Liver (tissue), 10 donors: ENCODE measurements at places on chromosomes 12 and 14.
A peak's percentile ranks its signal among the peaks of the same experiment; 100 is the strongest.

GRCh38 chr14:56138928-56139327 is 20.7 kb downstream of the PELI2 start:
- DNase-seq, result no peak

DNA sequence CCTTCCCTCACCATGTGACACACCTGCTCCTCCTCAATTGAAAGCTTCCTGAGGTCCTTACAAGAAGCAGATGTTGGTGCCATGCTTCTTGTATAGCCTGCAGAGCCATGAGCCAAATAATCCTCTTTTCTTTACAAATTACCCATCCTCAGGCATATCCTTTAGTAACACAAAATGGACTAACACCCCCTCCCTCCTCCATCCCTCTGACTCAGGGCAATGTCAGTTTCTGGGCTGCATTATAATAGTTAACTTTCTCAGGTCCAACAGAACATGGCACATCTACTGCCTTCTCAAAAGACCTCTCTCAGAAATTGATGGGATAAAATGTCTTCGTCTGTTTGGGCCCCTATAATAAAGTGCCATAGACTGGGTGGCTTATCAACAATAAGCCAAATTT is 287.0 kb downstream of the DPF3 start:
- no peak for DNase-seq

GRCh38 chr14:103688441-103688840 is 26.8 kb downstream of the XRCC3 start:
- DNase-seq, result no peak

GRCh38 chr14:84670796-84671195 is 859.1 kb upstream of the FLRT2 start:
- DNase-seq, result no peak

DNA sequence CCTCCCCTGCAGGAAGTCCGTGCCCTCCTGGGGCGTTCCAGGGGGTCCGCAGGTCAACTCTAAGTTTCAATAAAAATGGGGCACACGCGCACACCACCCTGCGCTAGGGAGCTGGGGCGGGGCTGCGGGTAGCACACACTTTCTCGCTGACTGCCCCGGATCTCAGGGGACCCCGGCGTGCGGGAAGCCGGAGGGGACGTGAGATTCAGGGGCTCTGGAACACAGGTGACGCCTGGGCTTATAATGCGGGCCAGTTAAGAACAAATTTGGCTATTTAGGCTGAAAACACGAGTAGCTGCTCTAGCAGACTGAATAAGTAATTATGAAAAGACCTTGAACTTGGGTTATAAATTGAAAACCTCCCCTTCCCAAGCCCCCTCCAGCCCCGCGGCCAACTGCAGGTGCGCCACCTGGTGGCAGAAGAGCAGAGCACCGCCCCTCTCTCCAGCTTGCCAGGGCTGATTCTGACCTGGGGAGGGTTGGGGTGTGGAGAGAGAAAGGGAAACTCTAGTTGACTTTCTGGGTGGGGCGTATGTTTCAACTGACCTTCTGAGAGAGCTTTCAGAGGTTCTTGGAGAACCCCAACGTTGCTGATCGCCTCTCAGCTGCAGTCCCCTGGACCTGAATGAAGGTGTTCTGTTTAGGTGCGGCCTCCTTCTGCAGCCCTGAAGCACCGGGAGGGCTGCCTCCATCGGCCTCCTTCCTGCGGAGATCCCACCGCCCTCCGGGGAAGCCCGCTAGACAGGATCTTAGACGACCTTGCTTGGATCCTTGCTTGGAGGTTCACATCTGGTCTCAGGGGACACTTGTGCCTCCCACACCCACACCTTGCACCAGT is 118.4 kb upstream of the EVL start:
- DNase-seq, result peak; percentile 60

DNA sequence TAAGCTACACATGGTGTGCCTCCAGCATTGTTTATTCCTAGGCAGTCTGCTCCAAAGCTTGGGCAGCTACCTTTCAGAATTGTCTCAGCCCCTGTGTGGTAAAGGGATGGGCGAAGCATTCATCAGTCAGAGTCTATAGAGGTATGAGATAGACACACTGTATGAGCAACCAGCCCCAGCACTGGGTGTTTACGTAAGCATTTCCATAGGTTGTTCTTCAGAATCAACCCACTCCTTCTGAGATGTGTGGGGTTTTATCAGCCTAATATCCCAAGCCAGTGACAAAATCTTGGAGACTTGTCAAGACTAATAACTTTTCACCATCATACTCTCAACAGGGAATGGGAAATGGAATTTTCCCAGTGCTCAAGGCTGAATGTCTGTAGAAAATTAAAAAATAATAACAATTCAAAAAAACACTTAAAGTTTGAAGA is 98.2 kb downstream of the BTG1 start:
- DNase-seq, result no peak

DNA sequence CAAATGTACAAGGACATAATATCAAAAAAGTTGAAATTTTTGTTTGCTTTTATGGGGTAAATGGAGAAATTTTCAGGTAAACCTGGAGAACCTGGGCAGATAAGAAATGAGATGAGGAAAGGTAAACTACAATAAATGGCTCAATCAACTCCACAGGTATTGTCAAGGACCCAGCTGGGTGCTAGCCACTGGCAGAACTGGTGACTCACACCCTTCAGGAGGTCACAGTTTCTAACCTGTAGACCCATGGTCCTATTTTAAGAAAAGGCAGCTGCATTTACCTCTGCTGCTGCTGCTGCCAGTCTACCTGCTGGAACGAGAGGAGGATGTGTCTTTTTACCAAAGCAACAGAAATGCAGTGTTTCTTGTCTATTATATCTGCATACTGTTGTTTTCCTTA is 226.6 kb downstream of the ALG10B start:
- DNase-seq, result no peak

GRCh38 chr12:7989827-7990491 is 42.6 kb upstream of the FOXJ2 start:
- DNase-seq, result no peak

GRCh38 chr12:104243551-104243950 is 28.0 kb downstream of the TXNRD1 start:
- DNase-seq, result no peak

- no peak for DNase-seq
Observed at GRCh38 chr12:79408689-79409088, 282.1 kb downstream of the PAWR start.

GRCh38 chr12:47080725-47081502 is 1.2 kb upstream of the AMIGO2 start:
- no peak for DNase-seq

DNA sequence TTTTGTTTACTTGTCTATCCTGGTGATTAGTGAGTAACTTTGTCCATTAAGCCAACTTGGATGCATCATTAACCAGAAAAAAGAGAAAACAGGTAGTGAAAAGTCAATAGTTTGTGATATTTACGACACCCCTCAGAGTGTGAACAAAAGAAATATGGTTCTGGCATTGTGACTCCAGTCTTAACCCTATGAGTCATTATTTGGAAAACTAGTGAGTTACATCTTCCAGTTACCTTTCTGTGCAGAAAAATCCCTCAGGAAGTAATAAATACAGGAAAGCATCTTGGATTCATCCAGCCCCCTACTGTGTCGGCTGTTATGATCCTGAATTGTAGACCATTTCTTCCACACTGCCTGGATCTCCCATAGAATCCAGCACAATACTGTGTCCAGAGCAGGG is 379.1 kb downstream of the GALC start:
- no peak for DNase-seq

- no peak for DNase-seq
Observed at GRCh38 chr12:59787610-59788009, 191.8 kb downstream of the SLC16A7 start.

- DNase-seq, result no peak
Observed at GRCh38 chr12:1011091-1011490, 20.1 kb downstream of the ERC1 start.
